ENCODE measurements at places on chromosomes 16 and 17. TPM values are rescaled to one million over a fixed set of nuclear protein-coding genes. Genes with fewer than 3 reads are reported as not detected.

GRCh38 chr17:31674305-31674704, 184.7 kb downstream of the COPRS start:
- no peak for DNase-seq

- DNase-seq = no peak
Observed at GRCh38 chr17:73600103-73600871, 44.0 kb downstream of the SDK2 start.

- DNase-seq = peak; percentile 36
Observed at GRCh38 chr16:21283521-21284289, 5.6 kb upstream of the CRYM start.

DPEP3 gene
- total RNA-seq = 0.14 TPM

DNA sequence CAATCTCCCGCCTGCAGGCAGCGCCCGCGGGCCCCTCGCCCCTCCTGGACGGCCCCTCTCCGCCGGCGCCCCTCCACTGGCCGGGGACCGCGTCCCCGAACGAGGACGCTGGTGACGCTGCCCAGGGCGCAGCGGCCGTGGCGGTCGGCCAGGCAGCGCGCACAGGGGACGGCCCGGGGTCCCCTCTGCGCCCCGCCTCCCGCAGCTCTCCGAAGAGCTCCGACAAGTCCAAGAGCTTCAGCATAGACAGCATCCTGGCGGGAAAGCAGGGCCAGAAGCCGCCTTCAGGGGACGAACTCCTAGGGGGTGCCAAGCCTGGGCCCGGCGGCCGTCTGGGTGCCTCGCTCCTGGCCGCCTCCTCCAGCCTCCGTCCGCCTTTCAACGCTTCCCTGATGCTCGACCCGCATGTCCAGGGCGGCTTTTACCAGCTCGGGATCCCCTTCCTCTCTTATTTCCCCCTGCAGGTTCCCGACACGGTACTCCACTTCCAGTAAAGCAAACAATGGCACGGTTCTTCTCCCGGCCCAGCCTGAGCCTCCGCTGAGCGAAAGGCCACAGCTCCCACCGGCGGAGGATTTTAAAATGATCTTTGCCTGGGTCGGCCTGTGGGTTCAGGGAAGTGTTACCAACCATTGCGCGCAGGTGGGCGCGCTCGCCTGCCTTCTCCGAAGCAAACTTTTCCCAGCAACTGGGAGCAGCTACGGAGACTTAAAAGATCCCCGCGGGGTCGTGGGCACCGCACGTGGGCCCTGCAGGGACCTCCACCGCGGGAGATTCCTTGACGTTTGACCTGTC, 1.1 kb downstream of the FOXL1 start:
- DNase-seq = no peak

GRCh38 chr17:48262982-48263730, 155.6 kb downstream of the SNX11 start:
- DNase-seq = no peak

DNA sequence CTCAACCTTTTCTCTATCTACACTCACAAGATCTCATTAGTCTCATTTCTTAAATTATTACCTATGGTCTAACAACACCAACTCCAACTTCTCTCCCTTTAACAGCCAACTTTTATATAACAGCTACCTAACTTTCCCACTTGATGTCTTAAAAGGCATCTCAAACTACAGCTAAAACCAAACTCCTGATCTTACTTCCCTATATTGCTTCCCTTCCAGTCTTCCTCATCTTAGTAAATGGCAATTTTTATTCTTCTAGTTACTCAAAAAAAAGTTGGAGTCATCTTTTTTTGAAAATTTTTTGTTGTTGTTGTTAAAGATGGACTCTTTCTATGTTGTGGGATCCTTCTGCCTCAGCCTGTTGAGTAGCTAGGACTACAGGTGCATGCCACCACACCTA, 15.3 kb downstream of the SRR start:
- DNase-seq = no peak
